Ascending aorta (tissue), 2 donors: ENCODE measurements at places on chromosomes 4 and X.

GRCh38 chr4:153154007-153154975 is 50.0 kb upstream of the TRIM2 start:
- DNase-seq: no peak

GRCh38 chr4:1172971-1173757 is 781 bp upstream of the SPON2 start:
- no peak for DNase-seq

- DNase-seq: no peak
Observed at GRCh38 chrX:9561199-9561598, 96.3 kb downstream of the TBL1X start.

DNA sequence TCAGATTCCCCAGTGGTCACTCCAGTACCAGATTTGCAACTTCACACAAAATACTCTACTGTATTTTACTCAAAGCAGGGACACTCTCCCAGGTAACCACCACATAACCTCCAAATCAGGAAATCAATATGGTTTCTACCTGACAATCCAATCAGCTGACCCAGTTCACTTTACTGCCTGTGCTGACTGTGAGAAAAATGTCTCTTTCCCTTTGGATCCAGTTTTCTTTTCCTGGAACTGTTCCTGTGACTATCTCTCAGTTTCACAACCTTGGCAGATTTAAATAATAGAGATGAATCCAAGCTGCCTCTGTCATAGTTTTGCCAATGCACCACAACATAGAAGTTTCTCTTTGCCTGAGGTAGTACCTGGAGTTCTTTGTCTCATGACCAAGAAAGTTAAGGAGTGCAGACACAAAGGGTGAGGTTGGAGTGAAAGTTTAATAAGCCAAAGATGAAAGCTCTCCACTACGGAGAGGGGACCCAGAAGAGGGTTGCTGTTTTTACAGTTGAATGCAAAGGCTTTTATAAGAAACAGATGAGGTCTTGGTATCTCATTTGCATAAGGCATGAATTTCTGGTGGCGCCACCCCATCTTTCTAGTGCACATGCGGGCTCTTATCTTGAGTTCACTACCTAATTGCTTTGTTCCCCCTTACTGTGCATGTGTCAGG is 29.7 kb upstream of the IL9R start:
- no peak for DNase-seq

- DNase-seq: no peak
Observed at GRCh38 chrX:7586126-7586525, 256.8 kb upstream of the VCX start.

DNA sequence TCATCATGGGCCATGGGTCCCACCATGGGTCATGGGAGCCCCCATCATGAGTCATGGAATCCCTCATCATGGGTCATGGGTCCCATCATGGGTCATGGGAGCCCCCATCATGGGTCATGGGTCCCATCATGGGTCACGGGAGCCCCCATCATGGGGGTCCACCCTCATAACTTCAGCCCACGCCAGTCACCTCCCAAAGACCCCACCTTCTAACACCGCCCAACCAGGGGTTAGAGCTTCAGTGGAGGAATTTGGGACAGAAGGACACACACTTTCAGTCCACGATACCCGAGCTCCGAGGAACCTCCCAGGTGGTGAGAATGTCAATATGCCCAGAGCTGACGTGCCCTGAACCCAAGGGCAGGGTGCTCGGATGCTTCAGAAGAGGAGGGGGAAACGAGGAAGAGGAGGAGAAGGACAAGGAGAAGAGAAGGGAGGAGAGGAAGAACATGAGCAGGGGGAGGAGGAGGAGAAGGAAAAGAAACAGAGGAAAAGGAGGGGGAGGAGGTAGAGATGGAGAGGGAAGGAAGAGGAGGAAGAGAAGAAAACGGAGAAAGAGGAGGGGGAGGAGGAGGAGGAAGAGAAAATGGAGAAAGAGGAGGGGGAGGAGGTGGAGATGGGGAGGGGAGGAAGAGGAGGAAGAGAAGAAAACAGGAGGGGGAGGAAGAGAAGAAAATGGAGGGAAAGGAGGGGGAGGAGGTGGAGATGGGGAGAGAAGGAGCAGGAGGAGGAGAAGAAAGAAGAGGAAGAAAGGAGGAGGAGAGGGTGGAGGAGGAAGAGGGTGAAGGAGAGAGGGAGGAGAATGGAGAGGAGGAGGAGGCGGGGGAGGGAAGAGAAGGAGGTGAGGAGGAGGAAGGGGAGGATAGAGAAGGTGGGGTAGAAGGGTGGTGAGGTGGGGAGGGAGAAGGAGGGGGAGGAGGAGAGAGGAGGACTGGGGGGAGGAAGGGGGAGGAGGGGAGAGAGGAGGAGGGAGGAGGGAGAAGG is 17.7 kb downstream of the IL3RA start:
- no peak for DNase-seq

- DNase-seq: no peak
Observed at GRCh38 chr4:127134490-127134889, 498.3 kb upstream of the INTU start.

DNA sequence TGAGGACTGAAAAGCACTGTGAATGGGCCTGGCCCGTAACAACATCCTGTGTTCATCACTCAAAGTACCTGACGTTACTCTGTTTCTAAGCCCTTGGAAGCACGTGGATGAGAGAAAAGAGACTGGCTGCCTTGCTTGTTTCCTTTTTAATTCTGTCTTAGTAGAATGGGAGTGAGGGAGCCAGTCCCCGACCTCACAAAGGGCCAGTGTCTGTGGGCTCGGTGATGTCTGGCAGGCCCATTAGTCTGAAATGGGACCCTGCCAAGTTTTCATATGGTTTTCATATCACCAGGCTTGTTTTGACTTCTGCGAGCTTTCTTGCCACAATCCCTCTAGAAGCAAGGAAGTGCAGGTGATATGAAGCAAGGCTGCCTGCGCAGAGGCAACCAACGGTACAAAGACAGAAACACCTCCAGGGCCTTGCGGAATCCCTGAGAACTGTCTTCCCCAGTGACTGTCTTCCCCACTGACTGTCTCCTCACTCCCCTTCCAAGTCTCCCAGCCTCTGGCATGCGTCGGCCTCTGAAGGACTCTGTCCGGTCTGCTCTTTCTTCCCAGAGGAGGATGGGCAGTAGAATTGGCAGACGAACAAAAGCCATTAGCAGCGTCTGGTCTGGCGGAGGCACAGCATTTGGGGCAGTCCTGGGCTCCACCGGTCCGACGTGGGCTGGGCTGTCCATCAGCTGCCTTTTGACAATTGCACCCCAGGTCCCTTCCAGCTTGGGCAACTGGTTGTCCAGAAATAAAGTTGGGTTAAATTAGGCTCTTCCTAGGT is 20.2 kb upstream of the RASL11B start:
- DNase-seq: no peak

DNA sequence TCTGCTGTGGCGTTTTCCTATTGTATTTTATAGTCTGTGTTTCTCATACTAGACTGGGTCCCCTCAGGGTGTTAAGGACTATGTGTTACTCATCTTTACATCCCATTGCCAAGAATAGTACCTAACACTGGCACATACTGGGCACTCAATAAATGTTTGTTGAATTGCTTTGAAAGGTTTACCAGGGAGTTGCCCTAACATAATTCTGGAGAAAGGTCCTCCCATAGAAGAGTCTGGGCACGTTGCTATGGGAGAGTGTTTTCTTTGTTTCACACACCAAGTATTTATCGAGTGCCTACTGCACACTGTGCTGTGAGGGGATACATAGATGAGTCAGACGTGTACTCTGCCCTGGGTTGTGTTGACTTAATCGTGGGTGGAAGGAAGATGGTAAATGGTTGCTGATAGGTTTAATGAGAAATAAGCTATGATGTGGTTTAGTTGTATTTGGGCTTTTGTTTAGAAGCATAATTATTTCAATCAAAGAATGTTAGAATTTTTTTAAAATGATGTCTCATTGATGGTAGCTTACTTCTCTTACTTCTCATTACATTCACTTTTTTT is 42.9 kb downstream of the AFF1 start:
- no peak for DNase-seq

DNA sequence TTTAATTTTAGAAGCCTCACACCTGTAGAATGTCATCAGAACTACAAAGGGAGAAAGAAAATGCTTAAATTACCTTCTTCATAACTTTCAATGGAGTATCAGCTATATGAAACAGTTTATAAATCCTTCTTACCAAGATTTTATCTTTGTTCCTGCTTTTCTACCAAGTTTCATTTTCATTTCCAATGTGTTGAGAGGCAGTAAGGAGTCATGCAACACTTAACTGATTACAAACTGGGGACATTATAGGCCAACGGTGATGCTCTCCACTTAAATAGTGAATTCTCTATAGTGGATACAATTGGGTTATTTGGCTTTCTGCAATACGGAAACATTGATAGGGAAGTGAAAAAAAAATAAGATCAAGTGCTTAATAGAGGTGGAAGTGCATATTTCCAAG is 145.2 kb upstream of the FTHL17 start:
- no peak for DNase-seq

DNA sequence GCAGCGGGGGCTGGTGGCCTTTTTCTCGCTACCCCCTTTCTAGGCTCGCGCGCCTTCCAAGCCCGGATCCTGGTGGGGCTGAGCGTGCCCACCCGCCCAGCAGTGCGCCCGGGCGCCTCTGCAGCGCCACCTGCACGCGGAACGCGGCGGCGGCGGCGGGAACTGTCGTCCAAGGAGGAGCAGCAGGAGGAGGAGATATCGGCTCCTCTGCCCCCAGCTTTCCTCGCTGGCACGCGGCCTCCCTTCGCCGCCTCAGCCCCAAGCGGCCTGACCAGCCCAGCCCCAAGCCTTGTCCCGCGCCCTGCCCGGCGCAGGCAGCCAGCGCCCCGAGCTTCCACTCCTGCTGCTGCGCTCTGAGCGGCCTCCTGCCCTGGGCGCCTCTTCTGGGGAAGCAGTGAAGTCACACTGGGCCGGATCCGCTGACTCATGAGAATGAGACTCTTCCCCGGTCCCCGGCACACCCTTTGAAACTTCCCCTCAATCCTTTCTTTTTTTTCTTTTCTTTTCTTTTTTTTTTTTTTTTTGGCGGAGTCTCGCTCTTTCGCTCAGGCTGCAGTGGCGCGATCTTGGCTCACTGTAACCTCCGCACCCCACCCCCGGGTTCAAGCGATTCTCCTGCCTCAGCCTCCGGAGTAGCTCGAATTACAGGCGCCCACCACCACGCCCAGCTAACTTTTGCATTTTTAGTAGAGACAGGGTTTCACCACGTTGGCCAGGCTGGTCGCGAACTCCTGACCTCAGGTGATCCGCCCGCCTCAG is 10.6 kb upstream of the ELF4 start:
- DNase-seq: peak; percentile 88

GRCh38 chr4:84317513-84317912 is 181.6 kb downstream of the NKX6-1 start:
- no peak for DNase-seq

GRCh38 chr4:185167234-185167633 is 24.2 kb downstream of the SLC25A4 start:
- no peak for DNase-seq

- DNase-seq: no peak
Observed at GRCh38 chrX:32744921-32745320, 466.4 kb downstream of the DMD start.

DNA sequence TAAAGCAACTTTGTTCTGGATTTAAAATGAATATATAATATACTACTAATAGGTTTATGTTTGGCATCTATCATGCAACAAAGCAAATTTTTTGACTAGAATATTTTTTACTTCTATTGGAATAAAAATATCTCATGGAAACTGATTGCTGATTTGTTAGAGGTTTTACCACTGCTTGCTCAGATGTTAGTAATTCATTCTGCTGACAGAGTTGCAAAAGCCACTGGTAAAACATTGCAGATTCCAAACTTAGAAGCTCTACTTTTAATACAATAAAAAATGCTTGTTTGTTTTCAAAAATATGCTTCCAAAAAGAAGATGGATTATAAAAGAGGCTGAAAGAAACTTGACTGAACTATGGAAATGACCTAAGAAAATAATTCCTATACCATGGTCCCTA is 795.2 kb downstream of the PCDH18 start:
- no peak for DNase-seq

DNA sequence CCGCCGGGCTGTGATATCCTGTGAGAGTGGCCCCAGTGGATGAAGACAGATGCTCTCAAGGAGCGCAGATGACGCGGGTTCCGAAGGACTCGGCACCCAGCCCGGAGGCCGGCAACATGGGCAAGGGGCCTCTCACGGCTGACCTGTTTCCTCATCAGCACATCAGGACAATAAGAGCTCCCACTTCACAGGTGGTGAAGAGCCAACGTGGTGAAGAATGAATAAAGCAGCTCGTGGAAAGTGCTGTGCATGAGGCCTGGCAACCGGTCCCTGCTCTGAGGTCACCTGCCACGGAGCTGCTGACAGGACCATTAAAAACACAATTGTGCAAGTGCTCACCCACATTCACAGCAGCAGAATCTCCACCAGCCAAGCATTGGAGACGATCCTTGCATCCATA is 22.9 kb downstream of the ABLIM2 start:
- DNase-seq: no peak

DNA sequence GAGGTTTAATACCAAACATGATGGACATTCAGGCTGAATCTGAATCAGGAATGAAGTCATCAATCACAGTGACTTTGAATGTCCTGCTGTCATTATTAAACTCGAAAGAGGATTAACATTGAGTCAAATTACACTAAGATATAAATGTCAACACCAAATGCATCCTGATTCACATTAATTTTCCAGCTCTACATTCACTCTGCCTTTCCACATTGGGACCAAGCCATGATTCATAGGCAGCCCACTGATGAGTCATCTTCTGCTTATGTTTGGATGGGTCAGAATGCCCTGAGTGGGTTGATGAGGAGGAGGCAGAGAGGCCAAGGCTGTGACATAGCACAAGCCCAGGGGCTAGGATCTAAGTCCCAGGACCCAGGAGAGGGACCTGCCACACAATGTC is 247.6 kb upstream of the RPS6KA3 start:
- DNase-seq: no peak

GRCh38 chrX:111133389-111133788 is 37.4 kb downstream of the PAK3 start:
- no peak for DNase-seq

GRCh38 chr4:169758401-169758962 is 738 bp upstream of the HPF1 start:
- DNase-seq: no peak

DNA sequence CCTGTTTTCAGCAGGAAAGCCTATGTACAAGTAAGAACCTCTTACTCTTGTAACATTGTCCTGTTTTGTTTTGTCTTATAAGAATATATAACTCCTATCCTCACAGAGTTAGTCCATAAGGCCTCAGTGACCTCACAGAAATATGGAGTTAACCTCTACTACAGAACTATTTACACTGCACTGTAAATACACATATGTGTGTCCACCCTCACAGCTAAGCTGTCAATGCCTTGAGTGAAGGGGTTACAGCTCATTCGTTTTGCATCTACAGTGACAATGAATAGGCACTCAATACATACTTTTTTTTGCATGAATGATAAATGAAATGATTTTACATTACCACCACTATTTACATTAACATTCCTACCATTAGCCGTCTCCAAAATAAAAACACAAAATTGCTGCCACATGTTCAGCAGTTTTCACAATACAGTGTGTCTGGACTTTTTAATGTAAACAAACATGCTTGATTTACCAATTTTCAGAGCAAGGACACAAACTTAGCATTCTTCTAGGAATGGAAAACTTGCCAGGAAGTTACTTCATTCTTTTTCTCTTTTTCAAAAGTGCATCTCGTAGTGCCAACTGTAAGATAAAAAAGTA is 9.5 kb upstream of the NAAA start:
- no peak for DNase-seq

- DNase-seq: no peak
Observed at GRCh38 chr4:140239311-140239710, 85.3 kb upstream of the MAML3 start.
